ENCODE measurements at places on chromosomes 12 and 14. TPM values are rescaled to one million over a fixed set of nuclear protein-coding genes. Genes with fewer than 3 reads are reported as not detected.

Gene EMP1
- total RNA-seq, result 3,319 TPM

Gene CDKN1B
- total RNA-seq, result 35.9 TPM

Gene KRT6C
- 2,251 TPM for total RNA-seq

Gene SYNDIG1L
- total RNA-seq, result 0.19 TPM

Gene RBM23
- total RNA-seq, result 101 TPM

Gene ALDH1L2
- 1.1 TPM for total RNA-seq

Gene KLHL33
- not detected for total RNA-seq

Gene CEP170B
- total RNA-seq, result 18.2 TPM

Gene SLC39A2
- 11.4 TPM for total RNA-seq

Gene SDS
- total RNA-seq, result 0.76 TPM

Gene NAV3
- total RNA-seq, result 0.34 TPM

Gene TIGAR
- 5.5 TPM for total RNA-seq

Gene SRRM4
- not detected for total RNA-seq

Gene MMP14
- 100 TPM for total RNA-seq

Gene CCDC175
- not detected for total RNA-seq

Gene GPR137C
- total RNA-seq, result 0.95 TPM

Gene SOAT2
- total RNA-seq, result not detected

Gene NEDD8
- 118 TPM for total RNA-seq

Gene PPFIA2
- 0.31 TPM for total RNA-seq

Gene PLEKHD1
- total RNA-seq, result not detected

Gene DNAJC22
- not detected for total RNA-seq

Gene NAB2
- 14.3 TPM for total RNA-seq

Gene MIPOL1
- total RNA-seq, result 5.8 TPM

Gene NPAS3
- total RNA-seq, result 0.13 TPM

Measured in esophagus squamous epithelium (tissue), 5 donors.